ENCODE measurements at places on chromosomes 5 and 9.

DNA sequence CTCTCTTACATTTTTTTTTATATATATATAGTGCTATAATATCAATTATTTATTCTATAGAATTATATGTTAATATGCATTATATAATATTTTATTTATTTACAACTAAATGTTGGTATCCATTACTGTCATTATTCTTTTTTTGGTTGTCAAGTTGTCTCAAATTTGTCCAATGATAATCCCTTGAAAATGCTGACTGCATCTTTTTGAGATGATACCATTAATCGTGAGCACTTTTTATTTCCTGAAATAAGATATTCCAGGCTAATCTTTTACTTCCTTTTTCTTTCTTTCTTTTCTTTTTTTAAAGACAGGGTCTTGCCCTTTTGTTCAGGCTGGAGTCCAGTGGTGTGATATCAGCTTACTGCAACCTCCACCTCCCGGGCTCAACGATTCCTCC, 12.7 kb upstream of the MPDZ start:
- no peak for DNase-seq

DNA sequence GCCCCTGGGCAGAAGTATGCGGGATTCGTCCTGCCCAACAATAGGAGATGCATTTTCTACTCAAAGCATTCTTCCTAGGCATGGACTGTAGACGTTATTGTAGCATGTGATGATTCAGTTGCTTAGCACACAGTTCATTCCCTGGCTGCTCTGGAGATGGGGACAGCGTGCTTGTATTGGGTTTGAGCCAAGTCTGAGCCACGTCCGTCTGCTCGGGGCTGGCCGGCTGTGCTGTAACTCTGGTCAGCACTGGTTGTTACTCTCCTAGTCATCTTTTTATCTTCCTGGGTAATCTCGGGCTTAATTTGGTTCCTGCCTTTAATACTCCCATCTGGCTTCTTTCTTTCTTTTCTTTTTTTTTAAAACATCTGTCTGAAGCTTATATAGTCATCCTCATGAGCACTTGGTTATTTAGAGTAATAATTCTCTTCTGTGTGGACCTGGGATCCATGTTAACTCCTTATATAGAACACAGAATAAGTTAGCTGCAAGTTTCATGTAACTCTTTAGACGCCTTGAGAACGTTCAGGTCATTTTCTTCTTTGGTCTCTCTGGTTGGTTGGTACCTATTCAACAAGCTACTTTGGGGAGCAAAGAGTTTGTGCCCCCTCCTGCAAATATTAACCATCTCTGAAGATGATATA, 118.8 kb upstream of the RPS23 start:
- DNase-seq: no peak

DNA sequence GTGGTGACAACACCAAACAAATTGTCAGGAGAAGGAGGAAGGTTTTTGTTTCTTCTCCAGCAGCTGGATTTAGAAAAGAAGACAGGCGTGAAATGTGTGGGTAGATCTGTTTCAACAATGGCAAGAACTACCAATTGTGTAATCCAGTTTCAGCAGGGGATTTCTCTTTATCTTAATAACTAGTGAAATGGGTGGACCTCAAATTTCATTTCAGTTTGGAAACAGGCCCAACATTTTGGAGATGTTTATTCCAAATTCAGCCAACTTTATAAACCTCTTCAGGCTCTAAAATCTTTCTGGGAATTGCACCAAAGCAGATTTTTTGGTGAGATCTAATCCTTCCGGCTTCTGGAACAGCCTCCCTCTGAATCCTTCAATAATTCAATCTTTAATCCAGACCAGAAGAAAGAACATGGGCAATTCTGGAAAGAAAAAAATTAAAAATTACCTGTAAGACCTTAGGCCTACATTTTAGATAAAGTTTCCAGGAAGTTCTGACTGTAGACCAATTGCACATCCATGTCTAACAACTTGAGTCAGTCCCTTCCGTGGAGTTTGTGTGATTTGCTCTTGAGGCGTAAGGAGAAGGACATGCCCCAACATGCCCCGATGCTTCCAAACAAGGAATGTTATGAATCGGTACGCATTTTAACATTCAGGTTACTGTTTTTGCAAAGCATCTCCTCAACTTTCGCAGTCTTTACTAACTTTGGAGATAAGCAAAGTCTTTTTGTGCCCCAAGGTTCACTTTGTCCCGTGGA, 423.6 kb downstream of the IRX1 start:
- DNase-seq: no peak

GRCh38 chr5:178324481-178325310, 92.1 kb upstream of the PHYKPL start:
- no peak for DNase-seq

DNA sequence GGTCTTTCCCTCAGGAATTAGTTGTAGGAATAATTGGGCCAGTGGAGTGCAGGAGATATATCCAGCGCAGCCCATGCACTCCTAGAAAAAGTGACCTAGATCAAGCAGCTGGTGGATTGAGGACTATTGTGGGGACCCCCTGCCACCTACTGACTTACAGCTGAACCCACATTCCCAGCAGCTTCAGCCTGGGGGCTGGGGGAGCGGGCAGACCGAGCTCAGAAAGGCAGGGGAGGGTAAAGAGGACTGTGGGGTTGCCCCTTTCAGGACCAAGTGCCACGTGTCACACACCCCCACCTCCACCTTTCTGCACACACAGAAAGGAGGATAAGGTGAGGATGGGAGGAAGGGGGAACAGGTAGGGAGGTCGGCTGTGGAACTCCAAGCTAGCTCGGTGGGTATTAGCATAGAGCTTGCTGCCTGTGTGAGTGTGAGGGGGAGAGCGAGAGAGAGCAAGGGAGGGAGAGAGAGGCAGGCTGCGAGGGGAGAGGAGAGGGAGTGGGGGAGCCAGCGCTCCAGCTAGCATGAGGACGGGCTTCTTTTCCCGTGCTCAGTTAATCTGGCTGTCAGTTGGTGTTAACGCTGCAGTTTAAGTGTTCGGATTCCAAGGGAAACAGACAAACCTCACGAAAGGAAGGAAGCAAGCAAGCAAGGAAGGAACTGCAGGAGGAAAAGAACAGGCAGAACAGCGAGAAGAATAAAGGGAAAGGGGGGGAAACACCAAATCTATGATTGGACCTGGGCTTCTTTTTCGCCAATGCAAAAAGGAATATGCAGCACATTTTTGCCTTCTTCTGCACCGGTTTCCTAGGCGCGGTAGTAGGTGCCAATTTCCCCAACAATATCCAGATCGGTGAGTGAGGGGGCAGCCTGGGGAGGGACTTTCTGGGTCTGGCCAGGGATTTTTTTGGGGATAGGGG, at the start of gene GRIA1:
Gene GRIA1 (plus strand): TSS at position 553 of the 920 bp plus-strand sequence.
- DNase-seq: no peak

GRCh38 chr9:111843971-111844370, 49.2 kb upstream of the SHOC1 start:
- DNase-seq: no peak

DNA sequence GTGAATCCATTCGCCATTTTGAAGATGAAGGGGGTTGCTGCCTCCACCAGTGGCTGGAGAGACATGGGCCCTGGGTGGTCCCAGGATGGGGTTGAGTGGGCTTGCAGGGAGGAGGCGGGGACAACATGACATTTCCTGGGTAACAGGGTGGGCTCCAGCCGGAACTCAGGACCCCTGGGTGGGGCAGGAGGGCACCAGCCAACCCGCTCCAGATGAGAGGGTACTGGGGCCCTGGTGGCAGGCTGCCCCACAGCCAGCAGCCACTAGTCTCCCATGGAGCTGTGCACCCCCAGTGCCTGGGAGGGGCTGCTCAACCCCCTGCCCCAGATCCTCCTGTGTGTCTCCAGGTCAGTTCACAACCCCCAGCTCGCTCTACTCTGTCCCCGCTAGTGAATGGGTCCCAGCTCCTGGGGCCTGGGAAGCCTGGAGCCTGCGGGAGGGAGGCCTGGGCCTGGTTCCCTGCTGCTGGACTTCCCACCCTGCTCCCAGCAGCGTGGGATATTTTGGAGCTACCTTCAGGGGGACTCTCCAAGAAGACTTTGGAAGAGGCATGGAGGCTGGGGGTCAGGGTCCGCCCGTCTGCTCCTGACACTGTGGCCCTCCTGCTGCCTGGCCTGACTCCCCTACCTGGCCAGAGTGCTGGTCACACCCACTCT, 55.9 kb downstream of the AHRR start:
- no peak for DNase-seq

- DNase-seq: no peak
Measured at GRCh38 chr9:13726746-13727145, 447.3 kb upstream of the MPDZ start.

GRCh38 chr9:70405808-70406433, 8.5 kb downstream of the KLF9 start:
- DNase-seq: no peak

GRCh38 chr5:149938791-149939358, 5.7 kb downstream of the PDE6A start:
- DNase-seq: no peak

- DNase-seq: no peak
Measured at GRCh38 chr5:56019306-56020272, 24.8 kb upstream of the IL6ST start.

GRCh38 chr5:81398741-81399140, 4.8 kb upstream of the ACOT12 start:
- DNase-seq: no peak

- no peak for DNase-seq
Measured at GRCh38 chr9:14488421-14489190, 174.7 kb upstream of the NFIB start.

DNA sequence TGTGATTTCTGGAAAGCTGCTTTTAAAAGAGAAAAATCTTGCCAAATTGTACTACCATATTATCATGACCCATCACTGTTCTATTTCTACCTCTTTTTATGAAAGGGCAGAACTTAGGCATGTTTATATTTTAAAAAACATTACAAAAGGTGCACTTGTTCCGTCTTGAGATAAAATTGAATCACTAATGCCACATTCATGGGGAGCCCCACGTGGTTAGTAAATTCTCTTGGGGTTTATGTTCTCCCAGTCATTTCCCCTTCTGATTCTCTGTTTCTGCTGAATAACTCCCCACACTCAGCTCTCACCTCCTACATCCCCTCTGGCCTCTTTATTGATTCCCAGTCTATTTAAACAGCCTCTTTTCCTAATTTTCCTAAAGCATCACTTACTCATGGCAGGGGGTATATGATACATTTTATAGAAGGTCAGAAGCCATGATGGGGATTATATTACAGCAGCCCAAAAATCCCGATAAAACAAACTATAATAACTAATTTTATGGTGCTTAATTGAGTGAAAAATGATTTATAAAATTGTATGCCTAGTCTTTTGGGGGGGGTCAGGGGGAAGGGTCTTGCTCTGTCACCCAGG, 19.7 kb upstream of the VLDLR start:
- DNase-seq: no peak

GRCh38 chr9:38294220-38294960, 98.1 kb upstream of the ALDH1B1 start:
- no peak for DNase-seq

- no peak for DNase-seq
Measured at GRCh38 chr5:157026789-157027424, 32.0 kb downstream of the HAVCR1 start.

DNA sequence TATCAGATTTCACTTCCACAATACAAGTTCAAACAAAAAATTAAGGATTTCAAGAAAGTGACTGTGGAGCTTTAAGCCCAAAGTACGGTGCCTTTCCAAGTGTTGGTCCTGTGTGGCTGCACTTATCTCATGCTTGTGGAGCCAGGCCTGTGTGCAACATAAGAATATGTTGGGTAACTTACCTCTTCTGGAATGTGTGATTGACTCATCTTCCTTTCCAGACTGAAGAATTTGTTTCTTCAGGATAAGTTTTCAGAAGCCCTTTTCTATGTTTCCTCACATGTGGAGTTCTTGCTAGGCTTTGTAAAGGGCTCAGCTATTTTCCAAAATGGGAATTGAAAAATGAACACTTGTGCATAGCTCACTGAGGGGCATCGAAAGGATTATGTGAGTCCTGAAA, 485.1 kb upstream of the PAPPA start:
- no peak for DNase-seq

DNA sequence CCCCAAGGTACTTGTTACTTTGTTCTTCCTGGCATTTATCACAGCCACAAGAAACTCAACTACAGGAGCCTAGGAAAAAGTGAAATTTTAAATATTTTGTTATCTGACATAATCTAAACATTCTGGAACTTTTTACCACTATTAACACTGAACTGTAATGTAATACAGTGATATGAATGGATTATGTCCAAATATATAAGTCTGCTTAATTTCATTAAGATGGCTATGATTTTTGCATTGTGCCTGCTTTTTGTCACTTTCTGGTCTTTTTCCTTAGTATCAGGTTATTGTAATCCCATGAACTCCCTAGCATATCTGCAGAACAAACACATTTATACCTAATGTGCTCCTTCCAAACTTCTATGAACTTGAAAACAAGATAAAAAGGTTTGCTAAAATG, 35.8 kb downstream of the PJA2 start:
- no peak for DNase-seq

GRCh38 chr5:1401536-1402138, 43.6 kb downstream of the SLC6A3 start:
- no peak for DNase-seq

GRCh38 chr5:93281980-93282772, 298.8 kb downstream of the NR2F1-AS1 start:
- no peak for DNase-seq

- DNase-seq: no peak
Measured at GRCh38 chr9:72772661-72773060, 180.2 kb downstream of the ALDH1A1 start.

- peak; percentile 66 for DNase-seq
Measured at GRCh38 chr5:160467555-160468362, 46.1 kb downstream of the PTTG1 start.

DNA sequence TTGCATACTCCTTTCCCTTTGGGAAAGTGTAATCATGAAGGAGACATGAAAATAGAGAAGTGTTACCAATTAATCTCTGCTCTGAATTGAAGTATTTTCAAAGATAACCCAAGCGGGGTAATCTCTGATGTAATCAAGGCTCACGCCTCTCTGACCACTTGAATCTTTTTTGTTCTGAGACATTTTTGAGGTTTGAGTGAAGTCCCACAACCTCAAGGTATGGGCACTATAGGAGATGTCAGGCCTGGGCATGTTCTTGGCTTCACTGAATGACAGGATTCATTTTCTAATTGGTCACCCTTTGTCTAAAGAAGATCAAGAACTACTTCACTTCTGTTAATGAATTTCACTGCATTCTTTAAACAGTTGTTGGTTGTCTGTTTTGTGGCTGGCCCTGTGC, 23.7 kb downstream of the ENHO start:
- DNase-seq: no peak

DNA sequence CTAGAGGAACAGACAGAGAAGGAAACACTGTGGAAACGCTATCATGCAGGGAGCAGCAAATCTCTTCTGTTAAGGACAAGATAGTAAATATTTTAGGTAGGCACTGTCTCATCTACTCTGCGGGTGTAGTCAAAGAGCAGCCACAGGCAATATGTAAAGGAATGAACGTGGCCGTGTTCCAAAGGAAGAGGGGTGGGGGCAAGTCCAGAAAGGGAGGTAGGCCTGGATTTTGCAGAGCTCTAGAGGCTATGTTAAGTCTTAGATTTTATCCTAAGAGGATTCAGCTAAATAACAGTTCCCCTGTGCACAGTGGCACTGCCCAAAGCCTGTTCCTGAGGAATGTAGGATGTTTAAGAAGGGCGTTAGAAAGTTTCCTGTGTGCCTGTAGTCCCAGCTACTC, 161.6 kb downstream of the ACTL7B start:
- DNase-seq: no peak

- peak; percentile 54 for DNase-seq
Measured at GRCh38 chr5:134525683-134526482, 413 bp downstream of the JADE2 start.
